ENCODE measurements at places on chromosomes 3 and 15.

DNA sequence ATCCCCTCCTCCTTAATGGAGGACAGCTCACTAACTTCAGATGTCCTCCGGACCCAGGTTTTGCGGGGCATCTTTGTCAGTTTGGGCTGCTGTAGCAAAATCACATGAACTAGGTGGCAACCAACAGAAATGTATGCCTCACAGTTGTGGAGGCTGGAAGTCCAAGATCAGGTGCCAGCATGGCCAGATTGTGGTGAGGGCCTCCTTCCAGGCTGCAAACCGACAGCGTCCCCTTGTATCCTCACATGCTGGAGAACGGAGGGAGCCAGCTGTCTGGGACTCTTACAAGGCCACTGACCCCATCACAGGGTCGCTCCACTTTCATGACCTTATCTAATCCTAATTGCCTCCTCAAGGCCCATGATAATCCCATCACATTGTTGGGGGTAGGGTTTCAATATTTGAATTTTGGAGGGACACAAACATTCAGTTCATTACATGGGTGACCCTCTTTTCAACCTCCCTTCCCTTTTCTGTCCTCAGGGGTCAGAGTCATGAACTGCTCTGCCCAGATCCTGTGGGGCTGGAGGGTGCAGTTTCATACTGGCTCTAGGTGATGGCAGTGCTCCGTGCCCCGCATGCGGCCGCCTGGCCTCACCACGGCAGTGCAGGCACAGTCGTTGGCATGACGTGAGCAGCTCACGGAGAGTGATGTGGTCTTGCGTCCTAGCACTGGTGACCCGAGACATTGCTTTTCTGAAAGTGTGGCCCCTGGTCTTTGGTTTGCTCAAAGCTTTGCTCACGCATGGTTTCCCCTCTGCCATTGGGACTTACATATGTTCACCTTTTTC, 58.4 kb downstream of the DNASE1L3 start:
- DNase-seq: no peak

GRCh38 chr15:88187195-88187594, 69.3 kb downstream of the NTRK3 start:
- no peak for DNase-seq

GRCh38 chr3:25182794-25183193, 245.3 kb upstream of the RARB start:
- no peak for DNase-seq

- DNase-seq: no peak
Measured at GRCh38 chr15:78715434-78715833, 74.4 kb upstream of the CHRNB4 start.

- no peak for DNase-seq
Measured at GRCh38 chr15:100595964-100596363, 6.0 kb downstream of the LINS1 start.

GRCh38 chr15:70867911-70868467, 14.0 kb upstream of the LARP6 start:
- DNase-seq: no peak

GRCh38 chr3:177536873-177537272, 339.6 kb upstream of the TBL1XR1 start:
- DNase-seq: no peak

DNA sequence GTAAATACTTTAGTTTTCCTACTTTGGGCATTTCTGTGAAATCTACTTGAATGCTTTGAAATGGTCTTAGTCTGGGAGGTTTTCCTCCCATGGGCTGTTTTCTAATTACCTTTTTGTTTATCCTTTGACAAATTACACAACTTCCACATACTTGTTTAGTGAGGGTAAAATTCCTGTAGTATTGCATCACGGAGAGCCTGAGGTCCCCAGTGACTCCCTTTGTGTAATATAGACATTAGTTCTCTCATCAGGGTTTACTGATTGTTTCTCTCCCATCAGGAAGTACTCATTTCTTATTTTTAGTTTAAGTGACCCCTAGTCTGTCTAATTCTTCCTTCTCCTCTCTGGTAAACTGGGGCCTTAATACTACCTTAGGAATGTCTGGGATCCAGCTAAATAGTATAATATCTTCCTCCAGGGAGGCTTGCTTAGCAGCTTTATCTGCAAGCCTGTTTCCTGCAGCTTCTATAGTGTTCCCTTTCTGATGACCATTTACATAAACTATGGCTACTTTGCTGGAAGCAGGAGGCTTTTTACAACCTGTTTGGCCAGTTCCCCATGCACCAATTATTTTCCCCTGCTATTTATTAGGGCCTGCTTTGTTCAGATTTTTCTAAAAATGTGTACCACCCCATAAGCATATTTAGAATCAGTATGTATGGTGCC, 87.2 kb upstream of the XCR1 start:
- DNase-seq: no peak

GRCh38 chr15:56978898-56979662, 60.6 kb downstream of the TCF12 start:
- no peak for DNase-seq

Measured in central memory CD8-positive, alpha-beta T cell (primary cell).